ENCODE measurements at places on chromosomes 3 and 15.

- no peak for DNase-seq
These were observed at the start of gene CDV3 for GRCh38 chr3:133573629-133574194. Gene CDV3 (plus strand): TSS chr3:133573686. CDS start chr3:133574045, 359 bp downstream.

- DNase-seq, result no peak
These were observed 40.1 kb downstream of the FLNB start for GRCh38 chr3:58048301-58048700.

DNA sequence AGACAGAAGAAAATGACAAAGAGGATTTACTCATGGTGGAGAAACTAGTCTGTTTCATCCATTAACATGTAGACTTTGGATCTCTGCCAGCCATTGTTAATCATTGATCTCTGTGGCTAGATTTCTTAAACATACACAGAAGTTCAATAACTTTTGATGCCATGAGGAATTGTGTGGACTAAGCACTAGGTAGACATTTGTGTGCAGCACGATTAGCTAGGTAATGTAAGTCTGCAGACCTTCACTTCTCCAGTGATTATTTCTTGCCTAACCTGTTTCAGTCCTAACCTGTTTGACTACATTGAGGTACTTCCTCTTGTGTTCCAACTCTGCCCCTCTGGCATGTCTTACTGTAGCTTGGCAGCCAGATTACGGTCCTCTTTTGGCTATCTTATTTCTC, 928.5 kb upstream of the ROBO1 start:
- no peak for DNase-seq

DNA sequence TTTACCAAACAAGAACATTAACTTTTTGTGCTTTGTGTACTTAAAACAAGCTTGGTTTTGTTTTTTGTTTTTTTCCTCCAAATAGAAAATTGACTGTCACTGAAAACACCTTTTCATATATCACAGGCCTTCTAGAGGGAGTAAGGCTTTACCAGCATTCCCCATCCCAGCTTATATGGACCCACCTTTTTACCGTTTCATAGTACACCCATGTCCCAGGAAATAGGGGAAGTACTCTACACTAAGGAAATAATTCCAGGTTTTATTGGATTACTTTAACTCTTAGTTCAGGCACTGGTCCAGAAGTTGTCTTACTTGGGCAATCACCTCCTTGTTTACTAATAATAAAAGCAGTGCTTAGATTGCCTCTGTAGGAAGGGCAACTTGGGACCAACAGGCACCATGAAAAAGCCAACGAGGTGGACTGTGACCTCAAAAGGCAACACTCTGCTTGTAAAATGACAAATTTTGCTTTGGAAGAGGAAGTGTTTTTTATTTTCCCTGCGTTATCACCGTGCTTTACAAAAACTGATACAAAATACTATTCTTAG, 26.2 kb downstream of the HMG20A start:
- no peak for DNase-seq

DNA sequence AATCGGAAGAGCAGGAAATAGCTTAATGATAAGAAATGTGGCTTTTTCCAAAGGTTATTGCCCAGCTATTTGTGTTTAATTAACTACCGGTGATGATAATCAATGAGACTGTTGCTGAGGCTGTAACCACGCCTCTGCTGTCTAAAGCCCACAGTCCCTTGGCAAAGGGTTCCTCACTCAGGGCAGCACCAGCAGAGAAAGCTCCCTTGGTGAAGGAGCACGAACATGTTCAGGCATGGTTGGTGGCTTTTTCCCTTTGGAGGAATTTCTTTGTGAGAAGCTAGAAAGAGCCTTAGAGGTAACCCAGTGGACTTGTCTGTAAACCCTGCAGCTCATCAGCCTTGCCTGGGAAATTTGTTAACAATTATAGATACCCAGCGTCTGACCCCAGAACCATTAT, 7.5 kb upstream of the ST6GAL1 start:
- no peak for DNase-seq

- peak; percentile 13 for DNase-seq
These were observed 100.8 kb downstream of the TPRG1 start for GRCh38 chr3:189272500-189273119.

DNA sequence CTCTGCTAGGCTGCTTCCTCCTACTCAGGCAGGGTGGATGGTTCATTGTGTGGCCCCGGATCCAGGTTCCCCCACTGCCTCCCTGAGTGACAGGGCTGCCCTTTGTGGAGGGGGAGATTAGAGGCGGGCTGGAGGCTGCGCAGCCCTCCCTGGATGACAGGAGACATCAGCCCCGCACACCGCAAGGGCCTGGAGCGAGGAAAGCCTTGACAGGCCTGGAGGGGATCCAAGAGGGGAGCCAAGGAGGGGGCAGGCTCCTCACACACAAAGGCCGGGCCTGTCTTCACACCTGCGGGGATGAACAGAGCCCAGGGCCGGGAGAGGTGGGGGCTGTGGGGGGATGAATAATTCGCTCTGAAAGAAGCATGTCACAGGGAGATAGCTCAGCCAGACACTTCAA, 72.9 kb downstream of the RPN1 start:
- no peak for DNase-seq

DNA sequence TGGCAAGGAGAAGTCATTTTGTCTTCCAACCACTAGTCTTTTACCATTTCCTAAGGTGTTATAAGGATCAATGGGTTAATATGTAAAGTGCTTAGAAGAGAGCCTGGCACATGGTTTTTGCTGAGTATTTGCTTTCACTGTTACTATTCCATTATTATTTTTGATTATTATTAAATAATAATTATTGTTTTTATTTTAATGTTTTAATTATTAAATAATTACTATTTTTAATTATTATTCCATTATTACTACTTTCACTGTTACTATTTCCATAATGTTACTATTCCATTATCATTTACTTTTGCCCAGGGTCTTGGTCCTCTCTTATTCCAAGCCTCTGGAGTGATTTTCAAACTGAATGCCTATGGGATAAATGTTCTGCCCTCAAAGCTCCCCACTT, 48.5 kb downstream of the FSTL1 start:
- DNase-seq, result no peak

DNA sequence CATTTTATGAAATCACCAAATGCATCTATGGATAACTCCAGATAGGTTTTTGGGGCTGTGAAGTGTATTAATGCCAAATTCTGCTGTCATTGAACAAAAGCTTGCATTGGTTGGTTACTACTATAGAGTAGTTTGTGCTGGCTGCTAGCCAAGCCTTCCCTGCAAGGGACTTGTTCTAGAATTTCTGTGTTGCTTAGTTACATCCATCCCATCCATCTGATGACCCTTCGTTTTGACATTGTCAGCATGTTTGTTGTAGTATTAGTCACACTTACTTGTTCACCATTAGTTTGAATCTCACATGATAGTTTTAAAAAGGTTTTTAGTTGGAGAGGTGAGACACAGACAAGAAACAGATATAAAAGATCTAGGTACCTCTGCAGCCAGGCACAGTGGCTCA, 7.0 kb upstream of the NIPA2 start:
- DNase-seq, result no peak

GRCh38 chr3:101224739-101225138, 95.6 kb downstream of the IMPG2 start:
- no peak for DNase-seq

DNA sequence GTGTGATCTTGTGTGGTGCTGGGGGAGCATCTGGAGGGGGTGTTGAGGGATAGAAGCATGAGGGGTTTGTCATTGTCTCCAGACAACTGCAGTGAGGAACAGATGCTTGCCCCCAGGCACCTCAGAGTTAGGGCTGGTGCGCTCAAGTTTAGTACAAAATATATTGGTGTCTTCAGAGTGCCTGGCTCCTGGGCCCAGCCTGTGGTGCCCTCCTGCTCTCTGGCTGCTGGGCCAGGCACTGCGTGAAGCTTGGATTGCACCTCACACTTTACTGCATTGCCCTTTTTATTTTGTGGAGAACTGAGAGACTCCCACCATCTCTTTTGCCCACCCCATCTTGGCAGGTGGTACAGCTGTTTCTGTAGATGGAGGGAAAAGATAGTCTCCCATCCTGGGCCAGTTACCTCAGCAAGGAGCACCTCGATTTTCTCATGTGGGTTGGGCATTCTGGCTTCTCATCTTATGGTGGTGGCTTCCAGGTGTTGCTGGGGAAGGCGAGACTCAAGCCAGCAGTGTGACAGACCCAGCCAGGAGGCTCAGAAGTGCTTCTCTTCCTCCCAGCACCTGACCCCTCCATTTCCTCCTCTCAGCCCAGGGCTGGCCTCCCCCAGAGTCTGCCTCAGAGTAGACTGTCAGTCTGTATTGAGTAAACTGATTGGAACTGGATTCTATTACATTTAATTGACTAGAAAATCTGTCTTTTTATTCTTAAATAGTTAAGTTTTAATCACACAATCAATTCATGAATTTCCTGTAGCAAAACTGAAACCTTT, 140.5 kb downstream of the DNAJB8 start:
- no peak for DNase-seq

DNA sequence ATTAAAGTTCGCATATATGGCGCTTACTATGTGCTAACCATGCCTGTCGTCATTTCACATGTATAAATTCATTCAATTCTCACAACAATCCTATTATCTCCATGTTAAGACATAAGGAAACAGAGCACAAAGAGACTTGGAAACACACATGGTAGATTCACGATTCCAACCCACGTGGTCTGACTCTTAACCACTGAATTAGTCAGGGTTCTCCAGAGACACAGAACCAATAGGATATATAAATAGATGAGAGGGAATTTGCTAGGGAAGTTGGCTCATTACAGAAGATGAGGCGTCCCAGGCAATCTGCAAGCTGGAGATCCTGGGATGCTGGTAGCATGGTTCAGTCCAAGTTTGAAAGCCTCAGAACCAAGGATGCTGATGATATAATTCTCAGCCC, 765.3 kb downstream of the TBL1XR1 start:
- DNase-seq, result no peak

GRCh38 chr3:166669781-166670180, 710.3 kb downstream of the ZBBX start:
- no peak for DNase-seq

DNA sequence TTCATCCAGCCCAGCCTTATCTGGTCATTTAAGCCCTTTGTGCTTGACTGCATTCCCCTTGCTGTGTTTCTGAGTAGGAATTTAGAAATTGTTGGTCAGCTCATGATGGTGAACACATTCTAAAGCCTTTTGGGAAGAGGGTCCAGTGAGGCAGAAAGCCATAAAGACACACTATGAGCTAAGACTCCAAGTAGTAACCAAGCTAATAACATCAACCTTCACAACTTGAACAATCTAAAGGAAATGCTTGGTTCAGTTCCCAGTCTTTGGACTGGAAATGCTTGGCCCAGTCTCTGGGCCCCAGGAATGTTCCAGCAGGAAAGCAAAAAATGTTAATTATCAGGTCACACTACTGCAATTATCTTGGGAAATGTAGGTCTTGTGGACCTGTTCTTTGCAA, 7.7 kb downstream of the PLSCR1 start:
- DNase-seq, result peak; percentile 28

DNA sequence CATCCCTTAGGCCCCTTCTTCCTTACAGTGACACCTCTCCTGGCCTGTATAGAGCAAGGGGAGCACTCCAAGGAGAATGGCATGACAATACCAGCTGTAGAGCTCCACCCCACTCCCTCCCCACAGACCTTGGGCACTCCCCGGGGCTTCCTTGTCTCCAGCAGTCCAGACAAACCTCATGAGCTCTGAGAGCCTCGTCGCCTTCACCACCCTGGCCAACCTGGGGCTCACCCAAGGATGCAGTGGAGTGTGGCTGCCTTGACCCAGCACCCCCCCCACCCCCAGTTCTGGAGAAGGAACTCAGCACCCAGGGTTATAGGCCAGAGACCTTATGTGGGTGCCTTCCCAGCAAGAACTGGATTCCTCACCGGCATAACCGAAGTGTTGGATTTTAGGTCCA, 7.4 kb upstream of the SLCO2A1 start:
- no peak for DNase-seq

DNA sequence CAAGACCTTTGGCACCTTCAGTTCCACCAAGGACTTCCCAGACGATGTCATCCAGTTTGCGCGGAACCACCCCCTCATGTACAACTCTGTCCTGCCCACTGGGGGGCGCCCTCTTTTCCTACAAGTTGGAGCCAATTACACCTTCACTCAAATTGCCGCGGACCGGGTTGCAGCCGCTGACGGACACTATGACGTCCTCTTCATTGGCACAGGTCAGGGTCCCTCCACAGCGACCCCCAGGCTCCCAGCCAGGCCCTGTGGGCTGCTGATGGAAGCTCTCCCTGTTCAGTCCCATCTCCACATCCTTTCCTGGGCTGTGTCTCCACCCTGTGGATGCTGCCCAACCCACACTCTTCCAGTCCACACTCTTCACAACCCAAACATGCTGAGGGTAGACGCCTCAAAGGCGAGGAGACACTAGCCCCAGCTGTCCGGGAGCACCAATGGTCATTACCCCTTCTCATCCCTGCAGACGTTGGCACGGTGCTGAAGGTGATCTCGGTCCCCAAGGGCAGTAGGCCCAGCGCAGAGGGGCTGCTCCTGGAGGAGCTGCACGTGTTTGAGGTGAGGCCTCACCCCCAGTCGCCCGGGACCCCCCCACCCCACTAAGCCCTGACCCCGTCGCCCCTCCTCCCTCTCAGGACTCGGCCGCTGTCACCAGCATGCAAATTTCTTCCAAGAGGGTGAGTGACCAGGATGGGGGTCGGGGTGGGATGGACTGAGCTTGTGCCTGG, 4.3 kb upstream of the LSMEM2 start:
- DNase-seq, result peak; percentile 78

- DNase-seq, result no peak
These were observed 82.6 kb downstream of the ARHGAP31 start for GRCh38 chr3:119376758-119377157.

- no peak for DNase-seq
These were observed 179.1 kb downstream of the WDR72 start for GRCh38 chr15:53580366-53580765.
